ENCODE measurements at places on chromosomes 2 and 18.

DNA sequence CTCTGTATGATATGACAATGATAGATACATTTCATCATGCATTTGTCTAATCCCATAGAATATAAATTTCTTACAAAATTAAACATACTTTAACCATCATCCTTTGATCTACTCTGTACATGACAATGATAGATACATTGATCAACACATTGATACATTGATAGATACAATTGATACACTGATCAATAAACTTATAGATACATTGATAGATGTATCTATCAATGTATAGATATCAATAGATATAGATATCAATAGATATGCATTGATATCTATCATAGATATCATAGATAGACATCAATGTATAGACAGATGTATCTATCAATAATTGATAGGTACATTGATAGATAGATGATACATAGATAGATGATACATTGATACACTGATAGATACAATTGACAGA, 105.4 kb downstream of the DYM start:
- no peak for DNase-seq

- no peak for DNase-seq
Observed at GRCh38 chr18:13026583-13027270, 35.6 kb downstream of the CEP192 start.

- DNase-seq, result no peak
Observed at GRCh38 chr18:73945130-73945792, 202.4 kb downstream of the FBXO15 start.

- DNase-seq, result no peak
Observed at GRCh38 chr2:205405752-205406151, 276.5 kb upstream of the NRP2 start.

- no peak for DNase-seq
Observed at GRCh38 chr2:217482056-217482710, 520.6 kb downstream of the TNS1 start.

GRCh38 chr18:7105943-7106342, 11.7 kb downstream of the LAMA1 start:
- no peak for DNase-seq

GRCh38 chr2:219118504-219118903, 42.1 kb downstream of the NHEJ1 start:
- no peak for DNase-seq

GRCh38 chr2:21754164-21754788, 630.5 kb downstream of the TDRD15 start:
- DNase-seq, result no peak

GRCh38 chr2:135248611-135249010, 196.5 kb downstream of the RAB3GAP1 start:
- DNase-seq, result no peak

DNA sequence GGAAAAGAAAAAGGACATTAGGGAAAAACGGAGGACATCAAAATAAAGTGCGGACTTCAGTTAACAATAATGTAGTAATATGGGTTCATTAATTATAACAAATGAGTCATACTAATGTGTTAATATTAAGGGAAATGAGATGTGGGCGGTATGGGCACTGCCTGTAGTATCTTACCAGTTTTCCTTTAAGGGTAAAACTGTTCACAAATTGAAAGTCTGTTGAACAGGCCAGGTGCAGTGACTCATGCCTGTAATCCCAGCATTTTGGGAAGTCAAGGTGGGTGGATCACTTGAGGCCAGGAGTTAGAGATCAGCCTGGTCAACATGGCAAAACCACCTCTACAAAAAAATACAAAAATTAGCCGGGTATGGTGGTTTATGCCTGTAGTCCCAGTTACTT, 56.8 kb upstream of the PMAIP1 start:
- DNase-seq, result no peak

- peak; percentile 48 for DNase-seq
Observed at GRCh38 chr18:32072321-32072720, 19.4 kb upstream of the RNF138 start.

DNA sequence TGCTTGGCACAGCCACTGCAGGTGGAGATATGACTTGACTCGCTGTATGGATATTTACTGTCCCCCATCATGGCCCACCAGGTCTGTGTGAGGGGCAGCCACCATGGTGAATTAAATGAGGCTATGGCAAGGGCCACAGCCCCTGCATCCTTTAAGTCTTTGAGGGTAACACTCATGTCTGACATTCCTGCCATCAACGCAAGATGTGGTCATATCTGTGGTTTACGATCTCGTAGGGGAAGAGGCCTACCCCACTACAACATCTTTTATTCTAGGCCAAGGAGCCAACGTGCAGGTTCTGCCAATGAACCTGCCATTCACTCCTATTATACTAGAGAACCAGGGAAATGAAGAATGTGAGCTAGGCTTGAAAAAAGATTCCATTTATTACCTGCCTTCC, 381.6 kb upstream of the ID2 start:
- no peak for DNase-seq

- DNase-seq, result peak; percentile 69
Observed at GRCh38 chr2:218396688-218397462, 2.8 kb upstream of the CTDSP1 start.

GRCh38 chr2:215862351-215862771, 151.0 kb downstream of the MREG start:
- no peak for DNase-seq

- no peak for DNase-seq
Observed at GRCh38 chr18:5529471-5529870, 14.3 kb downstream of the EPB41L3 start.

DNA sequence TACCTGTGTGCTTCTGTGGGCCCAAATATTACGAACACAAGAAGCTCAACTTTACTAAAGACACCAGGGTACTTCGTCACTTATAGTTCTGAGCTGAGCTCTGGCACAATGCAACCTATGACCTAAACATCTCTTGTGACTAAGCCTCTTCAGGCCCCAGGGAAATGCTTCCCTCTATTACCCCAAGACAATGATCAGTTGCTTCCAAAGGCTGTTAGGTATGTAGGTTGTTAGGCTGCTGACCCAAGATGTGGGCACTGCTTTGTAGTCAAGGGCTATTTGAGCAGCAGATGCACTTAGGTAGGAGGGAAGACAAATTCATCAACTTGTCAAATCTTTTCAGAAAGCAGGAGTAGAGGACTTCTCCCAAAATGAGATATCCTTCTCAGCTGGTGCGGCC, 640.1 kb downstream of the EPHA4 start:
- DNase-seq, result no peak

- no peak for DNase-seq
Observed at GRCh38 chr2:165897726-165898125, 55.9 kb downstream of the TTC21B start.

DNA sequence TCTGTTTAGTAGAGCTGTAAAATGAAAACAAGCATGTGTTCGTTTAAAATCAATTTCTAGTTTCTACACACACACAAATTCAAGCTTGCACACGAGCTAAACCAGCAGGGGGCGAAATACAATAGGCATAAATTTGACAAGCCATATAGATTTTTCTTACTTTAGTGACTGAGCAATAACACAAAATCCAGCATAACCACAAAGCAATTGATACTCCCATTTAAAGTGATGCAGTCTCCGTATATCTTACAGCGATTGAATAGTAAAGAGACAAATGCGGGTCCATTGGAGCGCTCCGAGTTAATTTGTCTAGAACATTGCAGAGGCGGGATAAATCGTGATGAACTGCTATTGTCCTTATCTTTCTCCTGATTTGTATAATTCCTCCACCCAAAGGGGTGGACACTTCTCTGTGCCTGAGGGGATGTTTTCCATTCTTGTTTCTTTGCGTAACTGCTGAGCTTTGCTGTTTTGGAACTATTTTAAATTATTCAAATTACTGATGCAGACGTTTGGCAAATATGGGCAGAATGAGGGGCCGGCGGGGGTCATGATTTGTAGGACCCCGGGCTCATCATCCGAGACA, 1.2 kb upstream of the AFTPH start:
- DNase-seq, result peak; percentile 88

DNA sequence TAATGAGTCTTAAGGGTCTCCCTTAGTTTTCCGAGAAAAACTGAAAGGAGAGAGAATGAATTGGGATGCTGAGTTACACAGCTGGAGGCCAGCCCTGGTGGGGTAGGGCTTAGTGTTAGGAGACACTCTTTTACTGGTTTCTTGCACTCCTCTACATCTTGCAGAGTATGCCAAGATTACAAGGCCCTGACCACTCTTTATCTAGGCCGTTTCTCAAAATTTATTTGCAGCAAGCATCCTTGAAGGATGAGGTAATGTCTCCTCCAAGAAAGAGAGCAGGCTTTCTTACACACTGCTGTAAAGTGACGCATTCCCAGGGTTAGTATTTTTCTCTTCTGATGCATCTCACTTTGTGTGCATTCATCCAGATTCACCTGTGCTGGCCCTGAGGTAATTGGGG, 166.2 kb downstream of the TDRD15 start:
- no peak for DNase-seq

DNA sequence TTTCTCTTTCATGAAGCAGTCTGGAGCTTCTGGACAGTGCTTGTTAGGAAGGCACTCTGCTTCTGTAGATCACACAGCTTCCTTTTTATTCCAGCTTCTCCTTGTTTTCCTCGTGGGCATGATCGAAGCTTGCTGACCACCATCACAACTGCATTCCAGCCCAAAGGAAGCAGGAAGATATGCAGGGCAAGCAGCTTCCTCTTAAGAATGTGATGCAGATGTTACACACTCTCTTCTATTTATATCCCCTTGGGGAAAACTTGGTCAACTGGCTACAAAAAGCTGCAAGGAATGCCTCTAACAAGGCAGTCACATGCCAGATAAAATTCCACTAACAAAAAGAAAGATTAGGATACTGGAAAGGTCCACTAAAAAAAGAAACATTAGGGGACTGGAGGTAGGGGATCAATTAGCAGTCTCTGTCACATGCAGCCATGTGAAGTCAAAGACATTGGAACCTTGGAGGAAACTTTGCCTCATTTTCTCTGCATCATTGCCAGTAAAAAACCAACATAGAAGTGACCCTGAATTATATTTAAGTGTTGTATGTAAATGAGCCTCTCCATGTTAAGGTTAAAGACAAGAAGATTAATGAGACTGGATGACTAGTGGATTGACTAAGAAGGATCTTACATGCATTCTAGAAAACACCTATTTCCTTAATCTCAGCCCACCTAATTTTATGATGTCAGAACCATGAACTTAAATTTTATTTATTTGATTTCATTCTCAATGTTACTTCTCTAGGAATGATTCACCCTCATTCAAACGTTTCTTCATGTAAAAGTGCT, 98.3 kb downstream of the NAB1 start:
- DNase-seq, result no peak

DNA sequence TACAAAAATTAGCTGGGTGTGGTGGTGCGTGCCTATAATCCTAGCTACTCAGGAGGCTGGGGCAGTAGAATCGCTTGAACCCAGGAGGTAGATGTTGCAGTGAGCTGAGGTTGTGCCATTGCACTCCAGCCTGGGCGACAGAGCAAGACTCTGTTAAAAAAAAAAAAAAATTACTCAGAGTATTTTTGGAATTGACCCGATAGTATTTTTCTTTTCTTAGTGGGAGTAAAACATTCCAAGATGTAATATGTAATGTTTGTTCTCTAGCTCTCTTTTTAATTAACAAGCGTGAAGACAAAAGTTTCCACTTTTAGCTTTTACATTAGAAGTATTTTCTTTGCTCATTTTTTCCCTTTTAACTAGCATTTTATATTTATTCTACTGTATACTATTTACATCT, 12.0 kb upstream of the TMEM18 start:
- DNase-seq, result no peak

DNA sequence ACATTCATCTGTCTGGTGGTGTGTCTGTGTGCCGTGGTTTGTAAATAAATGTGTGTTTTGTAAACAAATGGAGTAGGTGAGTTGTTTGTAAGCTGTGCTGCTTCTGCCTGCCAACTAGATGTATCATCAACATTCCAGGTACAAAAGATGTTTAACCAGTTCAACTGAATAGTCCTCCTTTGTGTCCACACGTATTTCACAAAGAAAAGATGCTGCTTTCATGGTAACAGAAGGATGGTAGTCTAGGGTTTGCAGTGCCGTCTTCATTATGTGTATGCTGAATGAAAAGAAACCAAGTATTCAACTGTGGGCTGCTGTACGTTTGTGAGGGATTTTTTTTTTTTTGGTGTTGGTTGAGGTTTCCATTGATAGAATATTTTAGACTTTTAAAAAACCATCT, 72.1 kb downstream of the CAMKMT start:
- DNase-seq, result no peak

DNA sequence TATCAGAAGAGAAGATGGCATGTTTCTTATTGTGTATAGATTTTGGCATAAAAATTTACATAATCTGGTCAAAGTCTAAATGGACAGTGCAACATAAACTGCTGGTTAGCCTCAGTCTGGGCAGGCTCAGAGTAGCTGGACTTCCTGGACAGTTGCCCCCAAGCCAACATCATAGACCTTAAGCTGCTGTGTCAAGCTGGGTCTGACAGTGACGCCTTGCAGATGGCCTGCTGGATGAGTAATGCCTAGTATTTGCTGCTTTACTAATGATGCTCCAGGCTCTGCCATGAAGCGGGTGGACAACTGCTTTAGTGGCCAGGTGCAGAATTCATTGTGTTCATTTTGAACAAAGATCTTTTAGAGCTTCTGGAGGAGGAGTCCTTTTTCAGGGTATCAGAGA, 603.7 kb upstream of the ZEB2 start:
- no peak for DNase-seq

GRCh38 chr2:240812721-240813120, 7.3 kb downstream of the KIF1A start:
- no peak for DNase-seq

DNA sequence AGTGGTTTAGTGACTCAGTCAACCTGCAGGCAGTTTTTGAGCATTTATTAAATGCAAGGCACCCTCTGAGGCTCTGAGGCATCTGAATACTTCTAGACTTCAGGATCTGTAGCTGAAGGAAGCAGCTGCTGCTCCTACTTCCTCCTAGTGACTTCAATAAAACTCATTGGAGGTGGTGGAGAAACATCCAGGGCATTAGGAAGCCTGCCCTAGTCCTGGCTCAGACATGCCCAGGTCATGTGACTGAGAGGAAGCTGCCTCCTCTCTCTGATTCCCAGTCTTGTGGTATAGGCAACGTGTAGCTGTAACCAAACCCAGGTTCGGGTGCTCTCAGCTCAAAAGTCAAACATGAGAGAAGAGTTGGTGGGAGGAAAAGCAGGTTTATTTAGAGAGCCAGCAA, 287.2 kb upstream of the GYPC start:
- no peak for DNase-seq

DNA sequence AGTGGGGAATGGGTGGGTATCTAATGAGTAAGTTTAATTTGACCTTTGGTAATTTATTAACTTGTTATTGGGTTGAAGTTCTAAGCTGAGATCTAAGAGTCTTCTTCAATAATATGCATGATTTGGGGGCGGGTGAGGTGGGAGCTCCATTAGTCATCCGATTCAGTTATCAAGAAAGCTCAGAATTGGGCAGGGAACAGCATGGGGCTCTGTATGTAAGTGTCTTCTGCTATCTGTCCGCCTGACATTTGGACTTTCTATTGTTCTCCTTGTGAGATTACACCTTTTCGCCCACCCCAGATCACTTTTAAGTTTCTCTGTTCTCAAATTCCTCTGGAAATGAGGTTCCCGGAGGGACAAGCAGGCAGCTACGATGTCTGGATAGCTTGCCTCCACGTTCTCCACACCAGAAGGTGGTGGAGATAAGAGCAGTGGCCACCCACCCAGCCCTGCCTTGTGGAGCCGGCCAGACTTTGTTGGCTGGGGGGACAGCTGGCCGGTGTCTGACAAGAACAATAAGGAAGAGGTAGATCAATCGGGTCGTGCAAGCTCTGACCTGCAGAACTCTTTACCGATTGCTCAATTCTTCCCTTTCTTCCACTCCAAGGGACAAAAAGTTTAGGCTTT, 75.5 kb upstream of the GATA6 start:
- no peak for DNase-seq
